Esophagus squamous epithelium (tissue), 5 donors: ENCODE measurements at places on chromosomes 5 and 9.

DNA sequence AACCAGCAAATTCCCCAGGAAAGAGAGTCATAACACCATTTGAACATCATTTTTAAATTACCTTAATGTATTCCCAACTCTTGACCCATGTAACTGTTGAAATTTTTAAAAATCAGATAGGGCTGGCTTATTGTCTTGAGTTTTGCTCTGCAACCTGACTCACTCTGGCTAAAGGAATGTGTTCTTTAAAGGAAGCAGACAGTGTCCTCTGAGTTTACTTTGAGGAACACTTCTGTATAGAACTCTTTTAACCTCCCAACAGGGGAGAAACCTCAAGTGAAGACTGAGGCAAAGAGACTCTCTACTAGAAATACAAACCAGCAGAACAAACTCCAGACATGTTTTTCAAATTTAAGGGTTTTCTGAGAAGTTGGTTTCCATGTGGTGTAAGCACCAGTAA is 248.9 kb downstream of the CWC27 start:
- DNase-seq = no peak

- no peak for DNase-seq
Observed at GRCh38 chr9:4301971-4302427, 2.1 kb upstream of the GLIS3 start.

DNA sequence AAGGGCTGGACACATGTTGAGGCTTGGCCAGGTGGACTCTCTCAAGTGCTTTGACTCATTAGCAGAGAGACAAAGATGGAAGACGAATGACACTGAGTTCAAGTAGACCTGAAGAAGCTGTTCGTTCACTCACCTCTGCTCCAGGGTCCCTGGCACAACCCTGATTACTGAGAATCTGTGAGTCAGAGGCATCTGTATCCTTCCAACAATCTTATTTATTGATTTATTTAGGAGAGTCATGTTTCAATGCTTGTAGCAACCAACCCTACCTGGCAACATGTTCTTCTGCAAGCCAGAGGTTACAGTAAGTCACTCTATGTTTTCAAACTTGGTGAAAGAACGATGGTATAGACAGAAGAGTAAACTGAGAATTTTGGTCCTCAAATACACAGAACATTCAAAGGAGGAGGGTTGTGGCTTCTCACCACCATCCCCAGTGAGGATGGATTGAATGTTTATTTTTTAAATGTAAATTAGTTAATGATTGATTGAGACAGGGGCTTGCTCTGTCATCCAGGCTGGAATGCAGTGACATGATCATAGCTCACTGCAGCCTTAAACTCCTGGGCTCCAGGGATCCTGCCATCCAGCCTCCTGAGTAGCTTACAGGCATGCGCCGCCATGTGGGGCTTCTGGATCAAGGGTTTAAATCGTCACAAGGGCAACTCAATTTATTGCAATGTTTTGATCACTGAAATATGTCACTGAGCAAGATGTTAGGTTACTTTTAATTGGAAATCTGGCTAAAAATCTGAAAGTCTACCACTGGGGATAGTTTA is 55.7 kb upstream of the CARTPT start:
- no peak for DNase-seq

DNA sequence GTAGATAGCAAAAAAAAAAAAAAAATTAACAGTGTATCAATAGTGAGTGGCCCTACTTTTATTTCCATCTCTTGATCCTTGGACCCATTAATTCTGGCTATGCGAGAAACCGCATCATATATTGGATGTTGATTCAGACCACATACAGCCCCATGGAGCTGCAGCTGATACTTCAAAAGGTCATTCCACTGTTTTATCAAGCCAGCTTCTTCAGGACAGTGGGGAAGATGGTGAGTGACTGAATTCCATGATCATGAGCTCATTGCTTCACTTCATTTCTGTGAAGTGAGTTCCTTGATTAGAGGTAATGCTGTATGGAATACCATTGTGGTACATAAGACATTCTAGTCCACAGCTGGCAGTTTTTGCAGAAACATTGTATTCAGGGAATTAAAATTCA is 222.9 kb upstream of the MEF2C start:
- DNase-seq = no peak
